ENCODE measurements at places on chromosomes 5 and 9. TPM values are rescaled to one million over a fixed set of nuclear protein-coding genes. Genes with fewer than 3 reads are reported as not detected.

ABLIM3 gene
- total RNA-seq, result not detected

NADK2 gene
- 17.8 TPM for total RNA-seq

KIF4B gene
- 0.07 TPM for total RNA-seq

PRR16 gene
- total RNA-seq, result not detected

CEL gene
- 2.1 TPM for total RNA-seq

UTP15 gene
- 46.0 TPM for total RNA-seq

GARIN3 gene
- total RNA-seq, result 0.30 TPM

IRX4 gene
- total RNA-seq, result not detected

All from activated T-helper 2 cell treated with anti-CD3 and anti-CD28 coated beads, Interferon-gamma antibody, Interleukin-2, Interleukin-4, amounts not matched to agents 10 μg/mL and 5 μg/mL and 100 μg/mL, durations not matched to agents 14 hours and 24 hours and 36 hours (primary cell).